Placental epithelial cell (primary cell): ENCODE measurements at places on chromosomes 13 and 19. TPM values are rescaled to one million over a fixed set of nuclear protein-coding genes. Genes with fewer than 3 reads are reported as not detected.

The KIRREL2 gene
- total RNA-seq, result 0.39 TPM in 1 of 2 replicates, not detected in the other

The DAND5 gene
- total RNA-seq, result 0.11 TPM in 1 of 2 replicates, not detected in the other

The CLDN10 gene
- not detected in 2 replicates for total RNA-seq

The PGLYRP1 gene
- not detected in 2 replicates for total RNA-seq

The COG6 gene
- 79.7 and 84.5 TPM in 2 replicates for total RNA-seq

The LILRB1 gene
- total RNA-seq, result not detected in 2 replicates

The SERP2 gene
- 4.7 and 4.9 TPM in 2 replicates for total RNA-seq

The TUBA3C gene
- total RNA-seq, result not detected in 2 replicates

The PKN1 gene
- total RNA-seq, result 5.6 and 7.9 TPM in 2 replicates

The RGL3 gene
- total RNA-seq, result 2.4 TPM in 1 of 2 replicates, not detected in the other

The IFNL1 gene
- total RNA-seq, result not detected in 2 replicates

The FCER2 gene
- total RNA-seq, result not detected in 2 replicates

The OR7A5 gene
- total RNA-seq, result 0.98 and 4.7 TPM in 2 replicates

The CYP2B6 gene
- total RNA-seq, result not detected in 2 replicates

The PCDH20 gene
- total RNA-seq, result 0.79 TPM in 1 of 2 replicates, not detected in the other

The KLHL1 gene
- total RNA-seq, result not detected in 2 replicates

The CYP4F11 gene
- not detected in 2 replicates for total RNA-seq

The OXGR1 gene
- not detected in 2 replicates for total RNA-seq

The SUPT20H gene
- total RNA-seq, result 63.4 and 72.6 TPM in 2 replicates

The CGB8 gene
- total RNA-seq, result 0.39 and 2.3 TPM in 2 replicates

The ZNF285 gene
- total RNA-seq, result 1.3 and 2.0 TPM in 2 replicates

The RFX2 gene
- total RNA-seq, result 4.6 and 4.7 TPM in 2 replicates

The PGLYRP2 gene
- total RNA-seq, result not detected in 2 replicates

The CEACAM3 gene
- total RNA-seq, result not detected in 2 replicates

The LYPD5 gene
- 10.8 and 12.2 TPM in 2 replicates for total RNA-seq

The LRRC63 gene
- total RNA-seq, result under 0.01 TPM in 1 of 2 replicates, not detected in the other

The PSG5 gene
- total RNA-seq, result 20.8 and 65.1 TPM in 2 replicates

The CYP2F1 gene
- not detected in 2 replicates for total RNA-seq

The ZGLP1 gene
- total RNA-seq, result 0.39 and 0.87 TPM in 2 replicates

The NLRP5 gene
- not detected in 2 replicates for total RNA-seq

The ZNF160 gene
- 43.9 and 50.6 TPM in 2 replicates for total RNA-seq

The PRR22 gene
- total RNA-seq, result 0.79 TPM in 1 of 2 replicates, not detected in the other
